ENCODE measurements at places on chromosomes 13 and 19. TPM values are rescaled to one million over a fixed set of nuclear protein-coding genes. Genes with fewer than 3 reads are reported as not detected.

ADAMTSL5 gene
- 0.84 TPM for total RNA-seq

KLF2 gene
- total RNA-seq: 184 TPM

CRB3 gene
- total RNA-seq: 4.0 TPM

FSTL3 gene
- total RNA-seq: 0.73 TPM

RNF225 gene
- total RNA-seq: 0.42 TPM

ICAM4 gene
- 7.9 TPM for total RNA-seq

SCAMP4 gene
- total RNA-seq: 20.1 TPM

SMIM44 gene
- not detected for total RNA-seq

PLK5 gene
- total RNA-seq: not detected

CALR3 gene
- total RNA-seq: not detected

ZNF724 gene
- total RNA-seq: 4.7 TPM

LIM2 gene
- total RNA-seq: 0.21 TPM

KLK8 gene
- total RNA-seq: not detected

OR7A17 gene
- total RNA-seq: not detected

ARRDC5 gene
- total RNA-seq: 4.3 TPM

PTPRH gene
- not detected for total RNA-seq

DACH1 gene
- 0.42 TPM for total RNA-seq

TMPRSS9 gene
- 0.10 TPM for total RNA-seq

PTH2 gene
- total RNA-seq: not detected

ZSCAN5C gene
- not detected for total RNA-seq

FXYD7 gene
- total RNA-seq: 1.4 TPM

SIGLECL1 gene
- total RNA-seq: not detected

LGALS13 gene
- total RNA-seq: not detected

OSCAR gene
- total RNA-seq: 8.7 TPM

ERFL gene
- total RNA-seq: 0.21 TPM
